ENCODE measurements at places on chromosomes 6 and 20.

- peak; percentile 27 for DNase-seq
These were observed 66.8 kb downstream of the TBC1D7 start for GRCh38 chr6:13261464-13261994.

GRCh38 chr20:19070681-19071445, 141.6 kb upstream of the SLC24A3 start:
- no peak for DNase-seq

DNA sequence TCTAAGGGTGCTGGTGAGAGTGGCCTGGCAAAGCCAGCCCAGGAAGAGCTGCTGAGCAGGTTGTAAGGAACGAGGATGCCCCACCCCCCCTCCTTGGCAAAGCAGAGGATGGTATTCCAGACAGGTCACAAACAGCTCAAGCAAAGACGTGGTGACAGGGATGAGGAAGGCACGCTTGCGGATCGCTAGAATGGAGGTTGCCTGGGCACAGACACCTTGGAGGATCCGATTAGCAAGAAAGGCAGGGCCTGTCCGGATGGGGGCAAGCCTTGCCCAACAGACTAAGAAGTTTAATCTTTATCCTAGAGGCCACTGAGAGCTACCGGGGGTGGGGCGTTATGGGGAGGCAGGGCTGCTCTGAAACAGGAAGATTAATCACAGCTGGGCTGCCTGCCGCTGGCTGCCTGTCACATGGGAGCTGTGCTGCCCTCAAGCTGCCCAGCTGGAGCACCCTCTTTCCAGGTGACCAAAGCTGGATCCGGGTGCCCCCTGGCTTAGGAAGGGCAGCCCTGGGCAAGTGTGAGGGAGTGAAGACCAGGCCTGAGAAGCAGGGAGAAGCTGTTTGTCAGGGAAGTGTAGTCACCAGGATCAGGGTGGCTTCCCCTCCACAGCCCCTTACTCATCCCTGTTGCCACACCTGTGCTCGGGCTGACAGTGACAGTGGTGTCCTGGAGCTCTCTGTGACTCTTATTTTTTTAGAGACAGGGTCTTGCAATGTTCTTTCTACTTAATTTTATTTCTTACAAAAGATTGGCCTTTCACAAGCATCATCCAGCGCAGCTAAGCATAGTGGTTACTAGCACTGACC, 9.1 kb upstream of the MAPK13 start:
- DNase-seq = peak; percentile 77

- no peak for DNase-seq
These were observed 202.1 kb upstream of the SNX9 start for GRCh38 chr6:157620944-157621343.

- DNase-seq = peak; percentile 2
These were observed 2.6 kb upstream of the ZBP1 start for GRCh38 chr20:57622579-57623381.

DNA sequence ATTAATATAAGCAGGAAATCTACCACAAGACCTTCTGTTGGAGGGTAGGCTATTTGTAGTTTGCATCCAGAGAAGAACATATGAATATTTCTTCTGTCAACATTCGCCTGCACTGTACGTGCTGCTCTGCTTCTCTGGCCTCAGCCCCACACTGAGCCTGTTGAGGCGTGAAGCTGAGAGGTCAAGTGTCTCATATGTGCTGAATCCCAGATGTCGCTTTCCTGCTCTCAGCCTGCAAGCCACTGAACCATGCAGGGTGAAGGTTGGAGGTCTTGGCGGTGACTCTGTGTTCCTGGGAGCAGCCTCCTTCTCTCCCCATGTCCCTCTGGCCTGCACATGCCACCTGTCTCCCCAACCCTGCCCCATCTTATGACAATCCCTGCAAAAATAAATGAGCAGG, 83.6 kb downstream of the TMEM170B start:
- DNase-seq = no peak

DNA sequence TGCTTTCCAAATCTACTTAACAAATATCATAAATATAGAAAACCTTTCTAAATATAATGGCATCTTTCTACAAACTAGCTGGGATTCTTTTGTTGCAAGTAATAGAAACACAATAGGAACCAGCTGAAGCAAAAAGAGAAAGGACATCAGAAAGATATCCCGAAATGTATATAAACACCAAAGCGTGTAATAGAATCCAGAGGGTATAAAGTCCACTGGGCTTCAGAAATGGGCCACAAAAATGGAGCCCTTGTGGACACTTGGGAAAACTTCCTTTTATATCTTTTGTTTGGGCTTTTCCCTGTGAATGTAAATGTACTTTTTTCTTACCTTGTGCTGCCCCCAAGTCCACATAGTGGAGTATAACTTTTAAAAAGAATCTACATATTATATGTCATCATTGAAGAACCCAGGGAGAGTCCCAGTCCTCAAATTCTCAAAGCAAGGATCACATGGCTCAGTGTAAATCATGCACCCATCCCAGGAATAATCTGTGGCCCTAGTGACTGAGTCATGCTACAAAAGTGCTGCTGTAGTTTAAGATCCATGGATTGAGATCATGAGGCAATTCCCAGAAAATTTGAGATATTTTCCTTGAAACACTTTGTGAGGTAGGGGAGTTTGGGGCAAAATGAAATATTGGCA, 457.0 kb downstream of the EPM2A start:
- no peak for DNase-seq

DNA sequence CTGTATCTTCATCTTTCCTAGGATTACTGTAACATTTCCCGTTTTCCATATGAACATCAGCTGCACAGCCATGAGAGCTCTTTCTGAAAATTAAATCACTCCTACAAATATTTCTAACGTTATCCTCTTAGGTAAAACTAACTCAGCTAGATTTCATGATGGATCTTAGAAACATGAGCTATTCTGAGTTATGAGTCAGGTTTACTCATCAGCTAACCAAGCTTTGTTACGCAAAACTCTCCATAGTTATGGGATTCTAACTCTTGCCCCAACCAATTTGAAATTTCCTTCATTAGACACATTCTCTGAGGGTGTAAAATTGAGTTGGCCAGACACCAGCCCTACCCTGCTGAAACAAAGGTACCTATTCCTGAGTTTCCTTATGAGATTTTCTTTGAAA, 14.0 kb downstream of the DEFB110 start:
- no peak for DNase-seq

DNA sequence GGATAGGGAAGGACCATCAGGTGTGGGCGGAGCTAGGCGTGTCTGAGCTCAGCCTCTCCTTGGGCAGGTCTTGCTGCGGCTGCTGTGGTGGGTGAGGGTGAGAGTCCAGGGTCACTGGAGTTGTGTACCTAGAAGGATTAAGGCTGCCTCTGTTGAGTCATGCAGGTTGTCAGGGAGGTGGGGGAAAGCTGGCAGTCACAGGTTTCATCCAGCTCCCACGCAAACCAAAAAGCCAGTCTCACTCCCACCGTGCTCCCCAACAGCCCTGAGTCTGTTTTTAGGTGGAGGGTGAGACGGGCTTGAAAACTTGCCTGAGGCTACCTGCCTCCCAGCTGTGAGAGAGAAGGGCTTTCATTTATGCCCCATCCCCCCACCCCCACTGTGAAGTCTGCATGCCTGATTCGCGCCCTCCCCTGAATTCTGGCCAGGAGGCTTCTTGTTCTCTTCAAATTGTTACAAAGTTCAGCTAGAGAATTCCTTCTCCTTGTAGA, 161.5 kb downstream of the MYLK4 start:
- DNase-seq = no peak

DNA sequence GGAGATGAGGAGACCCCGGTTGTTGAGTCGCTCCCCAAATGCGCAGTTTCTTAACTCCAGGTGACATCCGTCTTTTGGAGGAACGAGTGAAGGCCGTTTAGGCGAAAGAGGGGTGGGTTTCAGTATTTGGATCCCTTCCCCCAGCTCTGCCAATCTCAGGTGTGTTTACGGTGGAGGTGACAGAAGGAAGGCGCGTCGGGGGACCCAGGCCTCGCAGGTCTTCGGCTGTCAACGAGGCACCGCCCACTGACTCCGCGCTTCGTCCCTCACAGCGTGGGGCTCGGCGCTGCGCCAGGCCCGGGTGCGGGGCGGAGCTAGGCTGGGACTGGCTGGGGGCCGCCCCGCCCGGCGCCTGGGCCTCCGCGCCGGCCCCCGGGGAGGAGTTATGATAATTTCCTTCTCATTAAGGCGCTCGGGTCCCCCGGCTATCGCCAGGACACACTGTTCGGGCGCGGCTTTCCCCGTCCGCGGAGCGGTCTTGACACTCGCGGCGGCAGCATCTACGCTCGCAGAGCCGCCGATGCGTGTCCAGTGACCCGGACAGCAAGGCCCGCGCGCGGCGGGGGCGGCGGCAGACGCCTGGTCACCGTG, at the start of gene TFAP2C:
TFAP2C (plus strand) TSS at position 434 of the 591 bp plus-strand sequence. CDS start 239 bp downstream, outside the sequence.
- DNase-seq = no peak

- no peak for DNase-seq
These were observed 9.1 kb downstream of the ATP9A start for GRCh38 chr20:51758978-51759544.

DNA sequence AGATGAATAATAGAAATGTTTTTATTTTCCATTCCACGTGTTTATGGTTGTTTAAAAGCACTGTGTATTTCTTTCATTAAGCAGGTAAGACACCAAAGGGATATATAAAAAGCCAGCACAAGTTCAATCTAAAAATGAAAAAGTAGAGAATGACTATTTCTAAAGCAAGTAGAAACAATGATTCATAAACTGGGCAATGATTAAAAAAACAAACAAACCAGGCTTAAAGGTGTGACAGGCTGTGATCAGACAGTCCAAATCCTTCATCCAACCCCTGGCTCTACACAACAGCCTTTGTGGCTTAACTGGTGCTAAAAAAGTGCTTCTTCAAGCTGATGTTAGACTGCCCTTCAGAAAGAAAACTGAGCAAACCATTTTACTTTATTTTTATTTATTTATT, 45.7 kb upstream of the TSHZ2 start:
- no peak for DNase-seq

- no peak for DNase-seq
These were observed 57.9 kb downstream of the ISM1 start for GRCh38 chr20:13278812-13279570.

DNA sequence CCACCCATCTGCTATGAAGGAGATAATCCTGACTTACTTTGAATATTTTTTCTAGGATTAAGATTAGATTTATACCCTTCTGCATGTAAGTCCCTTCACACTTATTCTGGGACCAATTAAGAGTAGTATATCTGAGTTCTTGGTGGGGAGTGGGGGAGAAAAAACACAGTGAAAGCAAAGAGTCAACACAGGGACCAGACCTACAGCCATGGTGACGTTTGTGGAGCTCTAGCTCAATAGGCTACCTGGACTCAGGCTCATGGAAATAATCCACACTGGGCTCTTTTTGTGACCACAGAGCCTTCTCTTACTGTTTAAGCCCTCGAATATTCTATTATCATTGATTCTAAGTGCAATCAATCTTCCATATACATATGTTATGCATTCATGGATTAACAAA, 491.4 kb downstream of the LMBRD1 start:
- no peak for DNase-seq

- no peak for DNase-seq
These were observed 394.4 kb upstream of the NRSN1 start for GRCh38 chr6:23731609-23732008.
